ENCODE measurements at places on chromosomes 13 and 19.

GRCh38 chr19:14072535-14073260, at the start of gene MISP3:
Gene MISP3, plus strand, starts transcription at chr19:14072786. Its CDS starts 524 bp downstream, at chr19:14073310.
- DNase-seq = peak; percentile 53

GRCh38 chr13:82719987-82720386, 1162.3 kb downstream of the SLITRK1 start:
- DNase-seq = no peak

DNA sequence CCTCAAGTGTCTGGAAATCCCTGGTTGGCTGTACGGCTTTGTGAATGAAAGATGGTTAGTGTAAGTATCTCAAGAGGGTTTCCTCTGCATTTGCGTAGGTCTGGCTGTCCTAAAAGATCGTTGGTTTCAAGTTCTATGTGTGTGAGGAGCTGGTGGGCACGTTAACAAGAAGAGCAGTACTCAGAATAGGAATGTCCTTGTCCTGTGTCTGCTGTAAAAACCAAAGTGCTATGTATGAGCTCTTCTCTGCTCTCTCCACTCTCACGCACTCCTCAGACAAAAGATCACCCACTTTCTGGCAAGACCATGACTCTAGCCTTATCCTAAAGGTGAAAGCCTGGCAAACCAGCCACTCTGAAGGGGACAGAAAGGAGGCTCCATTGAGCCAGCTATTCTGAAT, 39.1 kb downstream of the USP12 start:
- DNase-seq = no peak

DNA sequence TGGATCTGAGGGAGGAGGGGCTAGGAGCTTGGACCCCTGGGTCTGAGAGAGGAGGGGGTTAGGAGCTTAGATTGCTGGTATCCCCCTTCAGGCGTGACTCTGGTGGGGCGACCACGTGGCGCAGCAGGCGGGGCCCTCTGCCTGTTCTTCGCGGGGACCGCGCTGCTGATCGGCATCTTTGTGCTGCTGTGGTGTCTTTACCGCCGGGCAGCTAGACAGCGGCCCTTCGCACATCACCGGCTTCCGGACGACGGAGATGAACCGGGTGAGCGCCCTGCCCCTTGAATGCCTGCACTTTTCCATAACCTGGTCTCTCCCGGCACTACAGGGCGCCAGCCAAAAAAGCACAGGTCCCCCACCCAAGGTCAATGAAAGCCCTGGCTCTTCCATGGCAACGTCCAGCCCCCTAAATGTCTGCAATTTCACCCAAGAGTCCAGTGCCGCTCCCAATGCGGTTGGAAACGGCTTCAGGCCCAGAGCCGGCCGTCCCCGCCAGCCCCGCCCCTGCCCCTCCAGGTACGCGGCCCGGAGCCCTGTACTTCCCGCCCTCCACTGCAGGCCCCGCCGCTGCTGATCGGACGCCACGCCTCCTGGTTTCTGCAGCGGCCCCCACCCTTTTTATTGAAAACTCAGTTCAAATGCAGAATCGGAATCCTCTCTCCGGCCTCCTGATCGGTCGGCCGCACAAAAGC, 2.8 kb downstream of the GFY start:
- no peak for DNase-seq

DNA sequence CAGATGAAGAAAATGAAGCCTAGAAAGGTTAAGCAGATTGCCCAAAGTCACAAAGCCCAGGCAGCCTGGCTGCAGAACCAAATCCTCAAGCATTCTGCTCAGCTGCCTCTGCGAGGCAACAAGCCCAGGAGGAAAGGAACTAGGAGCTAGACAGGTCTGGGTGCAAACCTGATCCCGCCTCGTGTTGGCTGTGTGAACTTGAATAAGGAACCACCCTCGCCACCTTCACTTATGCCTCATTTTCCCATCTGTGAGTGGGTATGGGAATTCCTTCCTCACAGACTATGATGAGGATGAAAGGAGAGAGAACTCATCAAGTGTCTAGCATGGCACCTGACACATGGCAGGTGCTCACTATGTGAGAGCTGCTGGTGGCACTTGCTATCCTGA, 6.6 kb downstream of the SMG9 start:
- no peak for DNase-seq
